Left cardiac atrium (tissue), 4 donors: ENCODE measurements at places on chromosomes 12 and 14. TPM values are rescaled to one million over a fixed set of nuclear protein-coding genes. Genes with fewer than 3 reads are reported as not detected.

GRCh38 chr12:8609061-8609570, 3.5 kb downstream of the AICDA start:
- DNase-seq, result no peak

MUCL1 gene
- total RNA-seq, result not detected

TPPP2 gene
- 0.44 TPM for total RNA-seq

- no peak for DNase-seq
These were observed 3.8 kb downstream of the ZBTB42 start for GRCh38 chr14:104804481-104805325.
